ENCODE measurements at places on chromosomes 6 and 20.

DNA sequence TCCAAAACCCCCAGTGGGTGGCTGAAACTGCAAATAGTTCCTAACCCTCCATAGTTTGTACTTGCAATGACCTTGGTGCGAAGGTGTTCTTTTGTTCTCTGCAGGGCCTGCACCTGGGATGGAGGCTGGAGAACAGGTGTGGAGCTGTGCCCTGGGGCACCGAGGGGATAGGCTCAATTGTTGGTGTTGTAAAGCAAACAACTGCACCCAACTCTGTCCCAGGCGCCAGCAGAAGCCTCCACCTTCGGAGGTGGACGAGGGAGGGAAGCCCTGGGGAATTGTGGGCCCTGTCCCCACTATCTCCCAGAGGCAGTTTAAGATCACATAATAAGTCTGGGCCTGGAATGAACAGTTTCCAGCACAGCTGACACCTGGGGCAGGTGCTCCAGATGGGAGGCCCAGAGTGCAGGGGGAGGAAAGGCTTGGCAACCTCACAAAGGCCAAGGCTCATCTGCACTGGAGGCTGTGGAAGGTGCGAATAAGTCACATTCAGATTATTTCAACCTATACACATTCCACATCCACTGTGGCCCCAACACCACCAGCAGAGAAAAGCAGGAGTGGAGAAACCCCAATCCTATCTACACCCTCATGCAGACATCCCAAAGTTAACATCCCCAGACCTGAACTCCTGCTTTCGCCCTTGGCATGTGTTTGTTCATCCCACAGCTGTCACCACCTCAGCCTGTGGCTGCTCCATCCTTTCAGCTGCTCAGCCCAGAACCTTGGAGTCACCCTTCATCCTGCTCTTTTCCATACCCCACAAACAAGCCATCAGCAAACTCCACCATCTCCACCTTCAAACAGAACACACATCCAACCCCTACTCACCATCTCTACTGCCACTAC is 12.3 kb upstream of the CBFA2T2 start:
- no peak for DNase-seq

DNA sequence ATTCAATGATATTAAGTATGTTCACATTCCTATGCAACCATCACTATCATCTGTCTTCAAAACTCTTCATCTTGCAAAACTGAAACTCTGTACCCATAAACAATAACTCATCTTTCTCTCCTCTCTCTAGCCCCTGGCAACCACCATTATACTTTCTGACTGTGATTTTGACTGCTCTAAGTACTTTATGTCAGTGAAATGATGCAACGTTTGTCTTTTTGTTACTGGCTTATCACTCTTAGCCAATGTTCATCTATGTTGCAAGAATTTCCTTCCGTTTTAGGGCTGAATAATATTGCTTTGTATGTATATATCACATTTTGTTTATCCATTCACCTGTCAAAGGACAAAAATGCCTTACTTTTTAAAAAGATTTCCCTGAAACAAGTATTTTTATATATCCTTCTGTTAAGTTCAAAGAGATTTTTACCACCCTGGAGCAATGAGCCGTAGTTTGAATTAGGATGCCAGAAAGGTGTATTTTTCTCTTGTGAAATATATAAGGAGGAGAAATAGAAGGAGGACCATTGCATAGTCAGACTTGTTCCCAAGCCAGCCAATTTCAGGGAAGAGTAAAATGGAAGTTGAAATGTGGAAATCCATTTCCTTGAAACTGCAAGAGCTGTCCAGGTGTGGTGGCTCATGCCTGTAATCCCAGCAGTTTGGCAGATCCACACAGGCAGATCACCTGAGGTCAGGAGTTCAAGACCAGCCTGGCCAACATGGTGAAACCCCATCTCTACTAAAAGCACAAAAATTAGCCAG is 4.0 kb upstream of the CGAS start:
- peak; percentile 69 for DNase-seq

- peak; percentile 39 for DNase-seq
These were observed 52.6 kb upstream of the MAFB start for GRCh38 chr20:40741507-40742106.

DNA sequence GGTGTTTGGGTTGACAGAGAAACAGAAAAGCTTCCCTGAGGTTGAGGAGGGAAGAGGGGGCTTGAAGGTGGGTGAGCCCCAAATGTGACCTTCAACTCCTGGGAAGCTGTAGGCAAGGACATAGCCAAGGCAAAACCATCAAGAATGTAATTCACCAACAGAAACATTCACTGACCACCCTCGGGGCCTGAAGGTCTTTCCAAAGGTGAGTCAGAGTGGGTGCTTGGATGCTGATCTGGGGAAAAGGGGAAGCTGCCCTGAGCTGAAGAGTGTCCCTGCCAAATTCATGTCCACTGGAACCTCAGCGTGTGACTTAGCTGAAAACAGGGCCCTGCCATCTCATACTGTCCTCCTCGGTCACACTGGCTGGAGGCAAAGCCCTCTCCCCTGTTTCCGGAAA is 234.2 kb upstream of the SULF2 start:
- no peak for DNase-seq

DNA sequence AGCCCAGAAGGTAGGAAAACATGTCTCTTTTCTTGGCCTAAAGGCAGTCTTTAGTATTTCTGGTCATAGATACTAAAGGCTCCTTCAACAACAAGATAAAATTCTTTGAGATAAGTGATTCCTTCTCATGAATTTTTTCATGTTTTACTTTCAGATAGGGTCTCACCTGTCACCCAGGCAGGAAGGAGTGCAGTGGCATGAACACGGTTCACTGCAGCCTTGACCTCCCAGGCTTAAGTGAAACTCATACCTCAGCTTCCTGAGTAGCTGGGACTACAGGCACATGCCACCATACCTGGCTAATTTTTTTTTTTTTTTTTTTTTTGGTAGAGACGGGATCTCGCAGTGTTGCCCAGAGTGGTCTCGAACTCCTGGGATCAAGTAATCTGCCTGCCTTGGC is 9.1 kb downstream of the PNLDC1 start:
- DNase-seq: no peak

GRCh38 chr20:43985121-43985520 is 70.5 kb downstream of the TOX2 start:
- no peak for DNase-seq

GRCh38 chr6:116997496-116997895 is 120.5 kb downstream of the RFX6 start:
- no peak for DNase-seq

DNA sequence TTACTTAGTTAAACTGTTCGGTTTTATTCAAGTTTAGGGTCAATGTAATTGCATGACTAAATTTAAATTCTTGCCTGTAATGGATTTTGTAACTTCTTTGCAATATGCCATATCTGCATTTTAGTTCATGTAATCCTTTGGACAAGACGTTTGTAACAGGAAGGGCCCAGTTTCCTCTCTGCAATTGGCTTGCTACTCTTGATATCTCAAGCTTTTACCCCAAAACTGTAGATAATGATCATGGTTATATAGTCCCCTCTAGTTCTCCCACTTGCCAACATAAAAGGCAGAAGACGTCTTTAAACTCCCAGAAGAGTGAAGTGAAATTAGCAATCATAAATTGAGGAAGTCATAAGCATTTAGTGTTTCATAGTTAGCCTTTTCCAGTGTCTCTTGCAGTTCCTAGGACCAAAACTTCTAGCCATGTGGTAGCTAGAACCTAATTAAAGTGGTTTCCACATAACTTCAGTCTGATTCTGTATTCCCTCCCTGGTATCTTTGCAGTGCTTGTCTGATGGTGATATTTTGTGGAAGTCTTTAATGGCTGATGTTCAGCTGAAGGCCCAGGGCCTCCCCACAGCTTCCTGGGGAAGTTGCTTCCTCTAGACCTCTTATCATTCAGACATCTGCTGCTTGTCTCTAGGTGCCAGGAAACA is 117.8 kb upstream of the SUPT3H start:
- DNase-seq: peak; percentile 96

- no peak for DNase-seq
These were observed 97.7 kb upstream of the KCNQ5 start for GRCh38 chr6:72524011-72524645.

DNA sequence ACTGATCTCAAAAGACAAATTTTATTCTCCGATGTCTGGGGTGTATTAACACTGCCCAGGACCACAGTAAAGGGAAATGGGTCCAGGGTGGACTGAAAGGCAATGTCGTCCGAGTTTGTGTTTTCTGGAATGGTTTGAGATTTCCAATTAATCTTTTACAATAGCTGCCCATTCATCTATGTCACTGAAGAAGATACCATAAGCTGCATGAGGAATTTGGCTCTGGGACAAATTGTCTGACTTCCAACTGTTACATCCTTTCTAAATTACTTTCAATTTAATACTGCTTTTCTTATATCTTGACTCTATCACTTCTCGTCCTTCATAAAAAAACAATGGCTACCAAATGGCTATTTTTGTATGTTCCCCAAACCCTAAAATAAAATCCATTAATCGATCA is 130.7 kb upstream of the KCNK16 start:
- no peak for DNase-seq

GRCh38 chr20:25218109-25218486 is 22.6 kb downstream of the ENTPD6 start:
- no peak for DNase-seq

GRCh38 chr6:143538374-143538773 is 26.9 kb upstream of the FUCA2 start:
- DNase-seq: no peak

DNA sequence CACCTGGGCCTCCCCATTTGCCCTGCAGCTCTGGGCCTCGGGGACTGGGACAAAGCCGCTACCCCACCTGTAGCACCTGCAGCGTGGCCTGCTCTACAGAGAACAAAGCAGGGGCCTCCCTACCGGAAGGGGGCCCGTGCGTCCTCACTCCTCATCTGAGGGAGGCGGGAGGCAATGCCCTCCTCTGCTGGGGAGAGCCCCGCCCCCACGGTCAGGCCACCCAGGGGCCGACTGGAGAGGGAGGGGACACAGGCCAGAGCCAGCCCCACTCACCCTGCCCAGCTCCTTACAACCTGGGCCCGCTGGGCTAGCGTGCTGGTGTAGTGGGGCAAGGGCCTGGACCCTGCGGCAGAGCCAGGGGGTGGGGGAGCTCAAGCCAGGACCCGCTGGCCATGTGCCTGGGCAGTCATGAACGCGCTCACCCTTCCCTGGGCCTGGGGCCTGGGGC is 8.0 kb downstream of the LAMA5 start:
- DNase-seq: no peak

DNA sequence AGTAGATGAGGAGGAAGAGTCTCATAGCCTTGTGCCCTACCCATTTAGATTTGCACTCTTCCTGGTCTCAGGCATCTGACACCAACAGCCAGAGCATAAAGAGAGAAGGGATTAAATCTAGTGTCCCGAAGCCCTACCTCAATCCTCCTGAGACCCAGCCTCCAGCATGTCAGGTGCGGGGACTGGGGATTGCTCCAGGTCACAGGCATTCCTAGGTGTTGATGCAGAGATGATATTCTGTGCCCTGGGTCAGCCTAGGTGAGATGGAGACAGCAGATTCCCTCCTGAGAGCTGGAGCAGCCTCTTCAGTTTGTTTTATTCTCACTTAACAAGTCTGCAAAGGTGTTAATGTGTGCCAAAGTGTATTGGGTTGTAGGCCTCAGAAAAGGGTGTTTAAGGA is 89.8 kb downstream of the ANKRD6 start:
- DNase-seq: no peak

GRCh38 chr20:497979-498378 is 35.6 kb upstream of the TBC1D20 start:
- DNase-seq: no peak

DNA sequence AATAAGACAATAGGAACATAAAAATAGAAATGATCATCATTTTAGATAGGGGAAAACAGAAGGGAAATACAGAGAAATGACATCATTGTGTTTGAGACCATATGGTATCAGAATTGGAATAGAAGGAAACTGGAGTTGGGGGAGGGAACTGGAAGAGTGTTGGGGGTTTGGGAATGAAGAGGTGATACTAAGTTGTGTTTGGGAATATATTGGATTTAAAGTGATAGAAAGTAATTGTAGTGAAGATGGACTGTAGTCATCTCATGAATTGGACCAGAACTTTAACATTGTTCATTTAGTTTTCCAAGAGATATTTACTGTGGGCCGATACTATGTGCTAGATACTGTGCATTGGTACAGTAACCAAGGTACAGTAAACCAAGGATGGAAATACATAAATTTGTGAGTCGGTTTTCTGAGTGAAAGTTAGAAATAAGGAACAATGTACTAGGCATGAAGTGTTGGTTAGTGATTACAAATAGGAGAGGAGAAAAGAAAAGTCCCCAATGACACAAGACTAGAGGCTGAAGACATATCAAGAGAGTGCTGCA is 32.3 kb downstream of the KCNQ5 start:
- no peak for DNase-seq

DNA sequence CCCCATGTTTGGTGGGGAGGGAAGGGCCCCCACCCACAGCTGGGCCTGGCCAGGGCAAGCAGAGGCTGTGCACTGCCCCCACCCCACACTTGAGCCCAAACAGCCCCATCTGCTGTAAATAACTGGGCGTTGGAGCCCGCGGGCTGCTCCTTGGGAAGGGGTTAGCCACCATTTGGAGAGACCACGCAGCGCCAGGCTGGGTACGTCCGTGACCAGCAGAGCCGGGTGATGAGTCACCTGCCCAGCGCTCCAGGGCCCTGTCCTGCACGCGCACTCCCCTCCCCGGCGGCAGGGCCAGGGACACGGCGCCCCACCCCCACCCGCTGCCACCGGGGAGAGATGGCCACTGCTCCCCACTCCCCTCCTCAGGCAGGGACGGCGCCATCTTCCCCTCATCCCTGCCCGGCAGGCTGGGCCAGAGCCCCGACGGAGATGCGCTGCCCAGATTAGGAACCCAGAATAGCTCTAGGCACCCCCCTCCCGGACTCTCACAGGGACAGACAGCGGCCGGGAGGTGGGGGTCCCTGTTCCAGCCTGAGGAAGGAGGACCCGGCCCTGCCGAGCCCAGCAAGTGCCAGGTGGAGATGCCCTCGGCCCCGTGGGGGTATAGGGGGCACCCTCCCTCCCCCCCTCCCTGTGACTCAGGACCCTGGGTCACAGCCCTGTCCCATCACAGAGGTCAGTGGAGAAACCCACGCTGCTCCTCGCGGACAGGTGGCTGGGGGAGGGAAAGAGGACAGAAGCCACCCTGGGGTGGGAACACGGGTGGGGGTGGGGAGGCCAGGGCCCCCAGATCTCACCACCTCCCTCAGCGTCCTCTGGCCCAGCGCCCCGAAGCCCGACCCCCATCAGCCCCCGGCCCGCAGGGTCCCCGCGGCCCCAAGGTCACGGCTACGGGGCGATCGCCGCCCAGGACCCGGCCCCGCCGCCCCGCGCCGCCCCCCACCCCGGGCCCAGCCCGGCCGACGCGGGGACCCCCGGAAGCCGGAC is 642 bp downstream of the EEF1A2 start:
- no peak for DNase-seq

Measured in KBM-7 (cell line).